ENCODE measurements at places on chromosomes 2 and 18.

DNA sequence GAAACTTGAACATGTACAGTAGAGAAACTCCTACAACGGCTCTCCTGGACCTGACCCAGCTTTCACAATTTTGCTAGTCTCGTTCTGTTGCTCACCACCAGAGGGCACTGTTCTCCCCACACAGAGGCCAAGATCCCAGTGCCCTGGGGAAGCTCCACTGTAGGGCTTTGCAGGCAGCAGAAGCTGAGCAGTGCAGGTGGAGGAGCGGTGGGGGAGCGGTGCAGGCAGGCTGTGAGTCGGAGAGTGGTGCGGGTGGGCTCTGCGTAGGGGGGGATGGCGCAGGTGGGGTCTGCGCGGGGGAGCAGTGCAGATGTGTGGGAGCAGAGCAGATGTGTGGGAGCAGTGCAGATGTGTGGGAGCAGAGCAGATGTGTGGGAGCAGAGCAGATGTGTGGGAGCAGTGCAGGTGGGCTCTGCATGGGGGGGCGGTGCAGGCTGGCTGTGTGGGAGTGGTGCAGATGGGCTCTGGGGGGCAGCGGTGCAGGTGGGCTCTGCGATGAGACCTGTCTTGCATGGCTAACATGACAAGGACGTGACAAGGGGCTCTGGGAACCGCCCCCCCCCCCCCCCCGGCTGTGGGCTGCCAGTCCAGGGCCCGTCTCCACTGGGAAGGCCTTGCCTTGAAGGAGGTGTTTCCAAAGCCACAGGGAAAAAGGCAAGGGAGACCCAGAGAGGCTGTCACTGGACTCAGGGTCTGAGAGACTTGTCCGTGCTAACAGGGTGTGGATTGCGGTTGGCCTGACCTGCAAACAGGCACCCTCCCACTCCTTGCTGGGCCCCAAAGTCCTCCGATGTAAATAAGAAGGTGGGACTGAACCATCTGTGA, 7.3 kb downstream of the CYS1 start:
- DNase-seq: peak; percentile 75

DNA sequence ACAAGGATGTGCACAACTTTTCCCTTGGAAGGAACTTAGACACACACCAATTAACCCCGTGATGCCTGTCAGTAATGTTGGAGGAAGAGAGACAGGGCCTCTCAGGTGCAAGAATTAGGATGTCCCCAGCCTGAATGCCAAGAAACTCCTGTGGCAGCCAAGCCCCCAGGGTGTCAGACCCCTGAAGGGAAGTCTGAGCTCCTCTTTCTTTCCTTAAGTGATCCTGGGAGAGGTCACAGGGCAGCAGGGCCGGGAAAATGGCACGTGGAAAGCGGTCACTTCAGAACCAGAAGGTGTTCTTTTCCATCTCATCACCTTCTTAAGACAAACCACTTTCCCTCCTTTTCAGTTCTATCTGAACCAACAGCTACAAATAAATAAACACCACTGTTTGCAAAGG, 185.9 kb downstream of the ANAPC1 start:
- no peak for DNase-seq

DNA sequence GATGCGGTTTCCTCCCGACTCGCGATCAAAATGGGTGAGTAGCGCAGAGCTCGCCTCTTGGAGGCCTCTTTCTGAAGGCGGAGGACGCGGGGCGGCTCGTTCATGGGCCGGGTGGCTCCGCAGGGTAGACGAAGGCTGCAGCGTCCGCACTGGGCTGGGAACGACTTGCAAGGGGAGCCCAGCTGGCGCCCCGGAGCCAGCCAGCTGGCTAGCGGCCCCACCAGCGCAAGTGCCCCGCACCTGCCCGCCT, 328 bp upstream of the PASK start:
- no peak for DNase-seq

- no peak for DNase-seq
Measured at GRCh38 chr2:54464341-54464740, 8.2 kb downstream of the SPTBN1 start.

DNA sequence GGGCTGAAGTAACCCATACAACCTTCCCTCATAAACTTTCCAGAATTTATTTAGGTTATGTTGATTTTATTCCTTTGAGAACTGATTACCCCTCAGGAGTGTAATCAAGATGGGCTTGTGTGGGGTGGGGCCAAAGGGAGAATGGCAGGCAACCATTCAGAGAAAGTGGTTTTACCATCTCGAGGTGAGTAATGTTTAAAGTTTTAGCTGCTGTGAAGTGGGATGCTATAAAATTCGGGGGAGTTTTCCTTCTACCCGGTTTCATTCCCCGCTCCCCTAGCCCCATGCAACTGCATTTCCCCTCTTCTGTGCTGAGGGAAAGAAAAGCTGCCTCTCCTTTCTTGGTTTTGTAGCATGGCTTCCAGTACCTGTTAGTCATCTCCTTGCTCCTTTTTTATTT, 34.7 kb downstream of the MAP4K4 start:
- DNase-seq: no peak

- DNase-seq: peak; percentile 45
Measured at GRCh38 chr18:39455285-39455684, 1889.7 kb upstream of the CELF4 start.

GRCh38 chr2:219041252-219041651, at the start of gene CFAP65:
TSS of gene CFAP65 (minus strand) at chr2:219041516. CDS start at chr2:219039048, 2,468 bp downstream.
- peak; percentile 18 for DNase-seq

- DNase-seq: no peak
Measured at GRCh38 chr2:44813165-44813564, 128.3 kb upstream of the SIX3 start.

- DNase-seq: no peak
Measured at GRCh38 chr2:221235941-221236340, 336.2 kb downstream of the EPHA4 start.

- no peak for DNase-seq
Measured at GRCh38 chr2:42137125-42137841, 31.9 kb upstream of the EML4 start.

DNA sequence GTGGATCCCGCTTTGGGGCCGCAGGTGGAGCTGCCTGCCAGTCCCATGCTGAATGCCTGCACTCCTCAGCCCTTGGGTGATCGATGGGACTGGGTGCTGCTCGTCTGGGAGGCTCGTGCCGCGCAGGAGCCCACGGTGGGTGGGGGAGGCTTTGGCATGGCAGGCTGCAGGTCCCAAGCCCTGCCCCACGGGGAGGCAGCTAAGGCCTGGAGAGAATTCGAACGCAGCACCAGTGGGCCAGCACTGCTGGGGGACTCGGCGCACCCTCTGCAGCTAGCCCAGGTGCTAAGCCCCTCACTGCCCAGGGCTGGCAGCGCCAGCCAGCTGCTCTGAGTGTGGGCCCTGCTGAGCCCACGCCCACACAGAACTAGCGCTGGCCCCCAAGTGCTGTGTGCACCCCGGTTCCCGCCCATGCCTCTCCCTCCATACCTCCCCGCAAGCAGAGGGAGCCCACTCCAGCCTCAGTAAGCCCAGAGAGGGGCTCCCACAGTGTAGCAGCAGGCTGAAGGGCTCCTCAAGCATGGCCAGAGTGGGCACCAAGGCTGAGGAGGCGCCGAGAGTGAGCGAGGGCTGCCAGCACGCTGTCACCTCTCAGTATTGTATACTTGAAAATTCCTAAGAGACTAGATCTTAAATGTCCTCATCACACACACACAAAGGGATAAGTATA, 1654.2 kb upstream of the SLC39A10 start:
- no peak for DNase-seq

DNA sequence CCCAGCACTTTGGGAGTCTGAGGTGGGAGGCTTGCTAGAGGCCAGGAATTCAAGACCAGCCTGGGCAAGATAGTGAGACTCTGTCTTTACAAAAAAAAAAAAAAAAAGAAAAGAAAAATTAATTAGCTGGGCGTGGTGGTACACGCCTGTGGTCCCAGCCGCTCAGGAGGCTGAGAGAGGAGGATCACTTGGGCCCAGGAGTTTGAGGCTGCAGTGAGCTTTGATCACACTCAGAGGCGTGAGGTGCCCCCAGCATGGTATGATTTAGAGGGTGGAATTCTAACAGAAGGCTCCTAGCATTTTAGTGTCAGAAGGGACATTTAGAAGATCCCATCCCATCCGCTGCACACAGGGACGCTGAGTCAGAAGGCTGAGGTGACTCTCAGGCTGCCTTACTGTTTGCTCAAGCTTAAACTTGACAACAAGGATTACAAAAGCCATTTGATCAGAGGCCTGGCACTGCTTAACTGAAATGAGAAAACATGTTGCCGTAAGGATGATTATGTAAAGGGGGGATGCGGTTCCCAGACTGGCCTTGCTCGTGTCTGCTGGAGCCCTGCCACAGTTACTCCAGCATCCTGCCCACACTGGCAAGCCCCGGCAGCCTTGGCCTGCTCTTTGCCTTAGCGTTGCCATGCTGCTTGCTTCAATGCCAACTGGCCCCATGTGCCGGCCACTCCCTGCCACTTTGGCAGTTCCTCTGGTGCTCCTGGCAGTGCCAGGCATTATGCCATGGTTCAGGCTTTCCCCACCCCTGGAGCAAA, 45.6 kb upstream of the SLC1A4 start:
- DNase-seq: peak; percentile 38

GRCh38 chr2:10048501-10049171, 5.3 kb downstream of the KLF11 start:
- peak; percentile 48 for DNase-seq

- no peak for DNase-seq
Measured at GRCh38 chr18:25056429-25056828, 295.5 kb downstream of the ZNF521 start.

DNA sequence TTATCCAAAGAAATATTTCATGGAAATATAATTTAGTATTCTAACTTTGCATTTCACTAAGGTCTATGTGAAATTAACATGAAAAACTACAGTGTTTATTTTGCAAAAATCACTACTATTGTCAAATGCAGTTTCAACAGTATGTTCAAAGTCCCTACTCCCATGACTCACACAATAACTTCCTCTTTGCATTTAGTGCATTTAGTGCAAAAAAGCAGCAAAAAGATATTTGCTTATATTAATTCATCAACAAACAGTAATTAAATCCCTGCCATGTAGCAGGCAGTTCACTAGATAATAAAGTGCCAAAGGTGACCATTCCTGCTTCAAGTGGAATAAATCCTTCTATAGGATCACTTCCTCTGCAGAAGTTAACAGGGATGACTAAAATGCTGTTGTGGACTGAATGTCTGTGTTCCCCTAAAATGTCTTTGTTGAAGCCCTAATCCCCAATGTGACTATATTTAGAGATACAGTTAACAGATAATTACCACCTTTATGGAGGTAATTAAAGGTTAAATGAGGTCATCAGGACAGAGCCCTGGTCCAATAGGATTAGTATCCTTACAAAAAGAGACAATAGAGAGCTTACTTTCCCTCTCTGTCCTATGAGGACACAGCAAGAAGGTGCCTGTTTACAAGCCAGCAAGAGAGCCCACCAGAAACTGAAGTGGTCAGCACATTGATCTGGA, 61.7 kb downstream of the STK39 start:
- DNase-seq: no peak

DNA sequence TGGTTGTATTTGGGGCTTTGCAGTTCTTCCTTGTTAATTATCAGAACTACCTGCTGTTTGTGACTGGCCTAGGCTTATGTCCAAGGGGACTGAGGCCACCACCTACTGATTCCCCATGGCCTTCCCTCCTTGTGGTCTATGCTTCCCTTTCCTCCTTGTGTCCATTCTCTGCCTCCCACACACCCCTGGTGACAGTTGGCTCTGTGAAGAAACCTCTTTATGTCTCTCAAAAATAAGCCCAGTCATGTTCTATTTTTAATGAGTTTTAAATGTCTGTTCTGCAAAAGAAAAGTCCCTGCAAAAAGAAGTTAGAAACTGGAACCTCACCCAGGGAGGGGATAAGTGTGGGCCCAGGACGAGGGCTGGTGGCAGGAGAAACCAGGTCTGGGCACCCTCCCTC, 105.0 kb downstream of the SMC6 start:
- no peak for DNase-seq

DNA sequence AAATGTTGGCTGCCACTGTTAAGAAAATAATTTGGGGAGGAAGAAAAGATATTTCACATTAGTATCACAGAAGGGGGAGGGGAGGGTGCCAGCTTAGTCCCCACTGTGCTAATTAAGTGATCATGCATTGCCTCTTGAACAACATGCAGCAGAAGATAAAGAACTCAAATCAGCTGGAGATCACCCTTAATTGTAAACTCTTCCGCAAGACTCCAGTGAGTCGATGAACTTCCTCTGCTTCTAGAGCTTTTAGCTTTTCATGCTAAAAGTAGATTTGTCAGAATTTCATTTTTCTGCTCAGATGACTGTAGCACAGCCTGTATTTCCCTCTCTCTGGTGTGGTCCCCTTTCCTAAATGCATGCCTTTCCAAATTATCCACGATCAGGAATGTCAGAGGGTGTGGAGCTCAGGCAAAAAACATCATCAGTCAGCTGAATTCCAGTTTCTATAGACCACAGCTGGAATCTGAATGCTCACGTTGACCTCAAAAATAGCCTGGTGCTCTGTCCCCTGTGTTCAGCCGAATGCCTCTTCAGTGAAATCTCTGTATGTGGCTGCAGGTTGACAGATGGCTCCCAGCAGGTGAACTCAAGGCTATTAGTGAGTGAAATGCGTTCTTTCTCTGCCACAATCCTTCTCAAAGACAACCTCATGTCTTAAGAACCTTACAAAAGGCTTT, 156.8 kb upstream of the UNC80 start:
- no peak for DNase-seq

DNA sequence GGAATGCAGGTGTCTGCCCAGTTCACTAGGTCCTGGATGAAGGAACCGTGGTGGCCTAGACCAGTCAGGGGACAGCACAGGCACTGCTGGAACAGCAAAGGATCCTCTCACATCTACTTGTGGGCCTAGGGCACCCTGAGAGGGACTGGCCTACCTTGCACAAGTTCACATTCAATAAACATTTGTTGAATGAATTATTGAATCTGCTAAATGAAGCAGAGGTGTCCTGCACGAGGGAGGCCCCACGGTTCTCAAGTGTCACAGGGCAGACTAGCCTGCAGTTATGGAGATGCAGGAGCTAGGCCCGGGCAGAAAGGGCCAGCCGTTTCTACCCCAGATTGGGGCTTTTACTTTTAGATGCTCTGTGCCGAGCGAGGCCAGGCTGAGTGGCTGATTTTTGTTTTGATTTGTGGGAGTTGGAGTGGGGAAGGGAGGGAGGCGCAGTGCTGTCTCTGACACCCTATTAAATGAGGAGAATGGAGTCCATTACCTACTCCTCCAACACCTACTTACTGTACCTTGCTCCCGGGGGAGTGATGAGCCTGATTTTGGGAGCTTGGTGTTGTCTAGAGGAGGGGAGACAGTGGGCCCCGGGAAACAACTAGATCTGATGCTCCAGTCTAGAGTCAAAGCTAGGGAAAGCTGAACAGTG, 18.4 kb downstream of the SH2D6 start:
- no peak for DNase-seq

GRCh38 chr18:49243391-49243790, 217.1 kb downstream of the DYM start:
- DNase-seq: no peak

DNA sequence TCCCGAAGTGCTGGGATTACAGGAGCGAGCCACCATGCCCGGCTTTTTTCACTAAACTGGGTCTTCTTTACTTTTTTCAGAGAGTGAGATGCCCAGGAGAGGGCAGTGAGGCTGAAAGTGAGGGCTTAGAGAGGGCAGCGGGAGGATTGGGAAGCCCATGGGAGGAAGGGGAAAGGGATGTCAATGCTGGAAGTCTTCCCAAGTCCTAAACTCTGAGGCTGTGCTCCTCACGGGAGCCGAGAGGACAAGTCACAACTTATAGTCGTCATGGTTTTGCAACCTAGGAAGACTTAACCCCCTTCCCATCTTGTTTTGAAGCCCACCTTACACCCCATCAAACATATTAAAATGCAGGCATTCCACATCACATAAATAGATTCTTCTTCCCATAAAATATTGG, 15.1 kb upstream of the MEP1B start:
- no peak for DNase-seq

GRCh38 chr18:38644875-38645641, 1079.5 kb upstream of the CELF4 start:
- no peak for DNase-seq
